Kidney capillary endothelial cell (primary cell): ENCODE measurements at places on chromosomes 3 and 15.
A peak's percentile ranks its signal among the peaks of the same experiment; 100 is the strongest.

DNA sequence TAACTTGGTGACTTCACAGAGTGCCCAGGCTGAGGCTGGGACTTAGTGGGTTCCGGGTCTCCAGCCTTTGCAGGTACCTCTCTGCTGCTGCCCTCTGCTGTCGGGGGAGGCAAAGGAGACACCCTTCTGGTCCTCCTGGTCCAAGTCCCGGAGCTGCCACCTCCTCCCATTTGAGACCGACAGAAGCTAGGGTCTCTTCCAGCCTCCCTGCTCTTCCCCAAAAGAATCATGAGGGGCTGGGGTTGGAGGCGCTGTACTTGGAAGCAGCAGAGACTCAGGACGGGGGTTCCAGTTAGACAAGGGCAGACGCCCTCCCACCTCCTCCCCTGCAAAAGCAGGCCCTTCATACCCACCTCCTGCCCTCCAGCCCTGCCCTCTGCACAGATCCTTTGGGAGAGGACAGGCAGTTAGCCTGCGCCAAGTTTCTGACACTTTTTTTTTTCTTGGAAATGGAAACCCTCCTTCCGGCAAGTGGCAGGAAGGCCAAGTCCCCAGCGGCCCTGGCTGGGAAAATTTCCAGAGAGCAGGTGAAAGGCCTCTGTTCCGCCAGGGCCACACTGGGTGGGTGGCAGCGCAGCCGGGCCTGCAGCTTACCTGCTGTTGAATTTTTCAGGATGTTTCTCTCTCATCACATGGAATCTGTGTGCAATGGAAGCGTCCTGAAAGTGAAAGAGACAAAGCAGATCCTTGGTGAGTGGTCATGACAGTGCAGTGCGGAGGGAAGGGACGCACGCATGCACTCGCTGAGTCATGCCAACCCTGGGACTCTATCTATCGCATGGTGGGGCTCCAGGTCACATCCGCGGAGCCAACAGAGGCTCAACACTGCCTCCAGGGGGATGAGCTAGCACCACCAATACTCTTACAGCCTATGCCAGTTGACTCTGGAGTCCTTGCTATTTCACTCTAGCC is 119.9 kb downstream of the DGKG start:
- peak; percentile 86 for DNase-seq

- no peak for DNase-seq
Measured at GRCh38 chr3:186406669-186407635, 44.9 kb upstream of the DGKG start.

DNA sequence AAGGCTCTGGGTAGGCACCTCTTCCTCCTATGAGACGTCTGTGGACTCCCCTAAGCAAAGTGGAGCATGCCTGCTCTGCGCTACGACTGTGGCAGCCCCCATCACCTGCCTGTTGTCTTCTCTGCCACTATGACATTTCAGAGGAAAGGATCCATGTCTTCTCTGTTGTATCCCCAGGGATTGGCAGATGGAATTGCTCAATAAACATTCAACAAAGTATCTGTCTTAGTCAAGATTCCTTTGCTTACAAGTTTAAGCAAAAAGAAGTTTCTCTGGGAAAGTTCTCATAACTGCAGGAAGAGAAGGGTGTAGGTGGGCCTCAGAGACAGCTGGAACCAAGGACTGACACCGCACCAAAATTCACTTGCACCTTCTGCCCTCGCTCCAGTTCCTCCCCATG is 34.3 kb downstream of the AMOTL2 start:
- no peak for DNase-seq

GRCh38 chr3:79406175-79406574 is 361.6 kb downstream of the ROBO1 start:
- no peak for DNase-seq

- DNase-seq: no peak
Measured at GRCh38 chr15:35252351-35252865, 167.3 kb upstream of the NANOGP8 start.

DNA sequence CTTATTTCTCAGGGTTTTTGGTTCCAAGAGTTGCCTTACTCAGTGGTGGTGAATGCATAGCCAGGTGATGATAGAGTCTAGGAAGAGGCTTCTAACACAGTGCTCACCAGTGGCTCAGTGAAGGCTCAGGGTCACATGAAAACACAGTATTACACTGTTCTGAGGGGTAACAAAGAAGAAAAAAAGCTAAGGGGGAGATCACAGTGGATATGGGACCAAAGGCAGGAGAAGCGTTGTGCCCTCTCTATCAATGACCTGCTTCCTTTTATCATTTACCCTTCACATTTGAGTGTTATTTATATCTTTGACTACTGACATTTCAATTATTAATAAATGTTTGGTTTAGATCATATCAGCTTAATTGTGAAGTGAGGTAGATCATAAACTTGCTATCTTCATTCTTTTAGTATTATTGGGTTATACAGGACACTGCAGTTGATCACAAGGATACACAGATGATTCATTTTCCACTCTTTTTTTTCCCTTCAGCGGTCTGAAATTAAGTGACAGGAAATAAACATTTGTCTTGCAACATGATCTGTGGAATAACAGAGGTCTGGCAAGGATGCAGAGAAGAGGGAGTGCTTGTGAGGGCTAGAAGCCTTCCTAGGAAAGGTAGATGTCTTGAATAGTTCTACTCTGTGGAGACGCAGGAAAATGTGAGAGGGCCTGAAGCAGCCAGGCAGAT is 171.7 kb downstream of the C3orf38 start:
- no peak for DNase-seq

GRCh38 chr3:195774917-195775316 is 36.8 kb downstream of the MUC4 start:
- DNase-seq: no peak

- DNase-seq: no peak
Measured at GRCh38 chr3:127814325-127814781, 8.0 kb downstream of the MGLL start.

- peak; percentile 68 for DNase-seq
Measured at GRCh38 chr15:94164202-94164807, 67.1 kb upstream of the MCTP2 start.

GRCh38 chr15:52524223-52525136 is 4.2 kb downstream of the MYO5A start:
- no peak for DNase-seq
